ENCODE measurements at places on chromosomes 5 and 9. TPM values are rescaled to one million over a fixed set of nuclear protein-coding genes. Genes with fewer than 3 reads are reported as not detected.

DNA sequence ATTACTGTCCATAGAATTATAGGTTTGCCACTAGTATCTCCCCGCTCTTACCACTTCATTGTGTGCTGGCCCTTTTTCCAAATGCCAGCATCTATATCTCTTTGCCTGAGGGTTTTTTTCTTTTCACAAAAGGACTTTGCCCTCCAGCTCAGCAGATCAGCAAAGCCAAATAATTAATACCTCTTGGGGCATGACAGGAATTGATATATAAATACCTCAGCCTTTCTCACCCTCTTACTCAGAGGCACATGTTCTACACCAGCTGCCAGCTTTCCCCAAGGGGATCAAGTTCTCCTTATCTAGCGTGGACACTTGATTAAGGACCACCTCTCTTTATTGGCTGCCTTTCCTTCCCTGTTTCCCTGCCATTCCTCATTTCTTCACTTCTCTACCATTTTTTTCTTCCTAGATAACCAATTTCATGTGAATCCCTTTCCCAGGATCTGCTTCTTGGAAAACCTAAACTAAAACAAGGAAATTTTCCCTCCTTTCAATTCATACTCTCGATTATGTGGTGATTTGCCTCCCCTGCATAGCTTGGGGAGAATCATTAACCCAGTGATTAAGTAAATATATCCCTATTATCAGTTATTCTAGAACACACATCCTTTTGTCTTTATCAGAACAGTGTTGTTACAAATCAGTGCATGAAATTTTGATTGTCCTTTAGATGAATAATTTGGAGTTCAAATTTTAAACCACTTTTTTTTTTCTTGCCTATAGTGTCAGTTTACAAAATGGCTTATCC is 6.9 kb upstream of the NUDT12 start:
- no peak for DNase-seq

GRCh38 chr5:160167624-160168165 is 48.4 kb upstream of the PWWP2A start:
- DNase-seq, result no peak

- no peak for DNase-seq
These were observed 35.8 kb upstream of the SPRY4 start for GRCh38 chr5:142360607-142361120.

DNA sequence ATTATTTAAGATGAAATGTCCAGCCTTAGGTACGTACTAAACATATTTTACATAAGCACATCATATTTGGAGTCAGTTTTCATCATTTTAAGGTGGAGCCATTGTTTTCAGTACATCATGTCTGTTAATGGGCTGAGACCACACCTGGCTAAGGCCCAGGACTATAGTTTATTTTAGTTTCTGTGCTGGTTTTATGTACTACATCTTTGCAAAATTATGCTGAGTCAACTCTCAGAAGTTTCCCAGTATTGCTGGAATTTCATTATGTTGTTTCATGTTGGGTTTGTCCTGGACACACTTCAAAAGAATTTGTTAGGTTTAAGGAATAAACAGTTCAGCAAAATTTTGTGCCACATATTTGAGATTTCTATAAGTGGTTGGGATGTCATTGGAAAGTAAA is 171.2 kb downstream of the CCDC171 start:
- no peak for DNase-seq

GRCh38 chr5:62273687-62274086 is 32.3 kb upstream of the KIF2A start:
- no peak for DNase-seq

- DNase-seq, result no peak
These were observed 51.8 kb downstream of the ELAVL2 start for GRCh38 chr9:23774266-23774665.

- DNase-seq, result no peak
These were observed 503.7 kb downstream of the CDH10 start for GRCh38 chr5:24141046-24141445.

GRCh38 chr9:117083559-117083958 is 331.3 kb downstream of the ASTN2 start:
- no peak for DNase-seq

DNA sequence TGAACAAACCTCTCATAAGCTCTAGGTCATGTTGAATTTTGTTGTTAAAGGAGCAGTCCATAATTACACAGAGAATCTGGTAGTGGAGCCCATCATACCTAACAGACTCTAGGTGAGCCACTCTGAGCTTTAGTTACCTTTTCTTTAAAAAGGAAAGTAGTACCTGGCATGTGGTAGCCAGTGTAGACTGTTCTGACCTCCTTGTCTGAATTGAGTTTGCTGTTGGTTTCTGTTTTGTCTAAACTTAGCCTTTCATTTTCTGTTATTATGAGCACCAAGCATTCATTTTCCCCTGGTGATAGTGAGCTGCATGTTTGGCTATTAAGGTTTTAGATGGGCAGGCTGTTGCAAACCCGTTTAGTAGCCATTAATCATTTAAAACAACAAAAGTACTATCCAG is 112.2 kb downstream of the MAST4 start:
- DNase-seq, result no peak

The TXNDC8 gene
- total RNA-seq, result not detected

The TNFSF8 gene
- 4.2 TPM for total RNA-seq

The FASTKD3 gene
- 14.7 TPM for total RNA-seq

The BAAT gene
- total RNA-seq, result not detected

All from vagina (tissue), 2 donors.